Stimulated activated CD4-positive, alpha-beta T cell treated with anti-CD3 and anti-CD28 coated beads, Interleukin-1b, Interleukin-23, amount 100 ng/mL, for 4 hours (primary cell): ENCODE measurements at places on chromosomes 2 and 18.

GRCh38 chr2:127161176-127162136, 54.5 kb upstream of the BIN1 start:
- no peak for DNase-seq

DNA sequence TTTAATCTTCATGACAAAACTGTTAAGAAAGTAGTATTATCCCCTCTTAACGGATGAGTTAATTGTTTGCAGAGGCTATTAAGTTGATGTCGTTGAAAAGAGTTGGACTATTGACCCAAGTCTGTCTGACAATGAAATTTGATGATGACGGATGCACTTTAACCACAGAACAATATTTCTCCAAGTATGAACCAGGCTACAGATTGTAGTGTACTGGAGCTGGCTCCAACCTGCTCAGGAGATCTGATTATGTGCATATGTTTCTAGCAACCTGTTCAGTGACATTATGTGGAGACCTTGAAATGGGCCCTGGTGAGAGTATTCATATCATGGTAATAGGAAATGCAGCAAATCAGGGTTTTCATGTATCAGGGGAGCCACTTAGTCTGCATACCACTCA, 174.1 kb downstream of the CDH7 start:
- no peak for DNase-seq

- DNase-seq, result no peak
Measured at GRCh38 chr2:106843001-106843909, 42.7 kb downstream of the ST6GAL2 start.

DNA sequence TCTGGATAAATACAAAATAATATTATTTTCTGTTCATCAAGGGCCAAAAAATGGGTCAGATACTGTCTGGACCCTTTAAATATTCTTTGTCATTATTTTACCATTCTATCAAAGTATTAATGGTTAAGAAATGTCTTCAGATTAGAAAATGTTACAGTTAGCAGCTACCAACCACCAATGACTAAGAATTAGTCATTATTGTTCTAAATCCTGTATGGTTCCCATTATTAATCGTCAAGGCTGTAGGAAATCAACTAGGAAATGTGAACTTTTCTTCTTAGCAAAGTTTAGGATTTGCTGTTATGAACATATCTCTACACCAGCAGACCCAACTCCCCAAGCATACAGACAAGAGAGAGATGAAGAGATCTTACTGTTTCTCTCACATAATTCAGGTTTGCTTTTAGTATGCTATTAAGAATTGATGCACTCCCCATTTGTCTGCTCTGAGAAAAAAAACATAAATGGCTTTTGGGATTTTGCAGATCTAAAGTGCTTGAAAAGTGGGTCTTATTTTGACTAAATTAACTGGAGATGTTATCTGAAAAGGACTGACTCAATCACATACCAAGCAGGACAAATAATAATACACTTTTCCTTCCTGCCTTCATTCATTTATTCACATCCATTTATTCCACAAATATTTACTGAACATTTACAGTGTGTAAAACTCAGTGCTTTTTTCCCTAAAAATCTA, 147.7 kb downstream of the PPP1R1C start:
- no peak for DNase-seq

DNA sequence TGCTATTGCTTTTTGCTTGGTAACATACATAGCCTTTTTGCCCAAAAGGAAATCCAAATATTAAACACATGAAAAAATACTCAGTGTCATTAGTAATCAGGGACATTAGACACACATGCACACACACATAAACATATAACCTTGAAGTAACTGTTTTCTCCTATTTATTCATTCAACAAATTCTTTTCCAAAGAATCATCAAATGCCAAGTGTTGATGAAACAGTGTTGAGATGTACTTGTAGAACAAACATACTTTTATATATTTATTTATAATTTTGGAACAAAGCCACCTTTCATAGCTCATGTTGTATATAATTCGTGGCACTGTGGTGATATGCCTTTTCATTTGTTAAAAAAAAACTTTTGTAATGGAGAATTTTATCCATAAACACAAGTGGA, 81.0 kb downstream of the APLF start:
- no peak for DNase-seq

DNA sequence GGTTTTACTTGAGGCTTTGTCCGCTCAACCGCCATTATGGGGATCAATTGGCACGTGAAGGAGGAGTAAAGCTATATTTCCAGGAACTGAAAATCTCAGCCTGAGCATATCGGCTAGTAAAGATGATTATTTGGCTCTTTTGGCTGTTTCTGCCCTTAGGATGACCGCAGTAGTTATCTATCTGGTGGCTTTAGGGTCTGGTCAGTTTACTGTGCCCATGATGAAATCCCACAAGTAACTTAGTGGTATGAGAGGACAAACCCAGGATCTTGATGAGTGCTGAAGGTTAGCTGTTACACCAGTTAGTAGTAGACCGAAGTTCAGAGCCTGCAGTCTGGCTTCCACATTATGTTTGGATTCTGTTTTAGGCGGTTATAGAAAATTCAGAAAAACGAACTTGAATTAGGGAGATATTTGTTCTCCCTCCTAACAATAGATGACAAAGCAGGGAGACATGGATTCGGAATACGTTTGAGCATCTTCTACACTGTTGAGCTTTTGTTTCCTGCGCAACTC, 1.2 kb downstream of the MAT2A start:
- no peak for DNase-seq

DNA sequence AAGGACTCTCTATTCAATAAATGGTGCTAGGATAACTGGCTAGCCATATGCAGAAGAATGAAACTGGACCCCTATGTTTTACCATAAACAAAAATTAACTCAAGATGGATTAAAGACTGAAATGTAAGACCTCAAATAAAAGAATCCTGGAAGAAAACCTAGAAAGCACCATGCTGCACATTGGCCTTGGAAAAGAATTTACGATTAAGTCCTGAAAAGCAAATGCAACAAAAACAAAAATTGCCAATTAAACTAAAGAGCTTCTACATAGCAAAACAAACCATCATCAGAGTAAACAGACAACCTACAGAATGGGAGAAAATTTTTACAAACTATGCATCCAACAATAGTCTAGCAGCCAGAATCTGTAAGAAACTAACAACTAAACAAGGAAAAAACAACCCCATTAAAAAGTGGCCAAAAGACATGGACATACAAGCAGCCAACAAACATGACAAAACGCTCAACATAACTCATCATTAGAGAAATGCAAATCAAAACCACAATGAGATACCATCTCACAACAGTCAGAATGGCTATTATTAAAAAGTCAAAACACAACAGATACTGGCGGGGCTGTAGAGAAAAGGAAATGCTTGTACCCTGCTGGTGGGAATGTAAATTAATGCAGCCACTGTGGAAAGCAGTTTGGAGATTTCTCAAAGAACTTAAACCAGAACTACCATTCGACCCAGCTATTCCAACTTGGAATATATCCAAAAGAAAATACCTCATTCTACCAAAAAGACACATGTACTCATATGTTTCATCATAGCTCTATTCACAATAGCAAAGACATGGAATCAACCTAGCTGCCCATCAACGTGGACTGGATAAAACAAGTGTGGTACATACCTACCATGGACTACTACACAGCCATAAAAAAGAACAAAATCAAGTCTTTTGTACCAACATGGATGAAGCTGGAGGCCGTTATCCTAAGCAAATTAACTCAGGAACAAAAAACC, 30.6 kb downstream of the SEPTIN10 start:
- DNase-seq, result no peak

DNA sequence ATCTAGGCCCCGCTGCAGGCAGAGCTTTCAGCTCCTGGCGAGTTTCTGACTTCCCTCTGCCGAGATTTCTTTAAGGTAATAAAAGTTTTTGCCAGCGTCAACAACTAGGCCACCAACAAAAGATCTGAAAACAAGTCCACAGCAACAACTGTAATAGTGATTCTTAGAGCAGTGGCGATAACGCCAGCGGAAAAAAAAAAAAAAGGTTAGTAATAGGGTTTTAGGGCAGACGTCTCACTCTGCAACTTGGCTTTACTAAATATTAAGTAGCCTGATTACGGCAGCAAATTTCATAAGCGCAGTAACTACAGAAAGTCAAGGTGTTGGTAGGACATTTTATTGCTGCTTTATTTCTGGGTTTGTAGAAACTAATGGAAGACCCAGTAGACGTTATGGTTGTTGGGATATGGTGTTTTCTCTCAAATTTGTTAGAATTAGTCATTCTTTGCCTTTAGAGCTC, 481 bp downstream of the SLC30A6 start:
- DNase-seq, result no peak

DNA sequence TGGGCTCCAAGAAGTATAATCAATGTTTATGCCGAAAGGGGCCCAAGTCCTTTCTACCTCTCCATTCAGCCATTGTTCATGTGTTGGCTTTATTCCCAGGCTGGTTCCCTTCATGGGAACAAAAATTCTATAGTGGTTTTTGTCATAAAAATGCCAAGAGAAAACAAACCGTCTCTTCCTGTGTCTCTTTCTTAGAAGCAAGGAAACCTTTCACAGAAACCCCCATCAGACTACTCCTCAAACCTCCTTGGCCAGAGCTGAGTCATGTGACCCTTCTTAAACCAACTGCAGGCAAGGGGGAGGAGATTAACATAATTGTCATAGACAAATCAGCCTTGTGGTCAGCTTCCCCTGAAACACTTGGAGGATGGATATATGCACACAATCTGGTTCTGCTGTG, 75.1 kb upstream of the TANK start:
- no peak for DNase-seq

GRCh38 chr2:37890893-37891495, 34.1 kb upstream of the RMDN2 start:
- peak; percentile 70 for DNase-seq

GRCh38 chr2:6945087-6945813, 28.0 kb downstream of the RNF144A start:
- no peak for DNase-seq

GRCh38 chr2:169980643-169981042, 153.4 kb downstream of the UBR3 start:
- no peak for DNase-seq

DNA sequence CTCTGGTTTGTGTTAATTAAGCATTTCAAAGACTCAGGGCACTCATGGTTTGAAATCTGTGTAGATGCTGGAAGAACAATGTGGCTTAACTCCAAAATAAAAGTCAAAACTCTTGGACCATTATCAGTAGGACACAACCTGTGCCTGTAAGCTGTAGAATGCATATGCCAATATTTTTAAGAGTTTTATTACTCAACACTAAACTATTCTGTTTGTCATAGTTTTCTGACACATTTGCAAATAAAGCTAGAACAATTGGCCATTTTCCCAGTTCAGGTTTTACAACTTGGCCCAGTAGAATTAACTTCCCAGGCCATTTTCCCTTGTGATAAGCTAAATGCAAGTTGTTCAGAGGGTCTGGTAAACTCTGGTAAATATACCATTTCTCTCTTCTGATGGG, 713.1 kb downstream of the CBLN2 start:
- no peak for DNase-seq

DNA sequence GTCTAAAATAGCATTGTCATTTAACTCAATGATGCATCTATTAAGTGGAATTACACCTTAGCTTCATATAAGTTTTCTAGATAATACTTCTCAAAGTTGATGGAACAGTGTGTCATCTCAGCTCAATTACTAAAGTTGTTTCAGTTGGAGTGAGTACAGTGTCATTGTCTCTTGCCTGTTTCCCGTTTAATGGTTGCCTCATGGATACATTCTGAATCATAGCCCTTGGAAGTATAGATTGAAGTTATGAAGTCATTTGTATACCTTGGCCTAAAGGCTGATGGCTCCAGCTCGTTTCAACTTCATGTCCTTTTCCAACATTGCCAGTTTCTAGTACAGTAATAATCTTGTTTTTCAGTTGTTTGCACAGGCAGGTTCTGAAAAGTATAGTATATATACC, 130.5 kb upstream of the NOSTRIN start:
- DNase-seq, result no peak

DNA sequence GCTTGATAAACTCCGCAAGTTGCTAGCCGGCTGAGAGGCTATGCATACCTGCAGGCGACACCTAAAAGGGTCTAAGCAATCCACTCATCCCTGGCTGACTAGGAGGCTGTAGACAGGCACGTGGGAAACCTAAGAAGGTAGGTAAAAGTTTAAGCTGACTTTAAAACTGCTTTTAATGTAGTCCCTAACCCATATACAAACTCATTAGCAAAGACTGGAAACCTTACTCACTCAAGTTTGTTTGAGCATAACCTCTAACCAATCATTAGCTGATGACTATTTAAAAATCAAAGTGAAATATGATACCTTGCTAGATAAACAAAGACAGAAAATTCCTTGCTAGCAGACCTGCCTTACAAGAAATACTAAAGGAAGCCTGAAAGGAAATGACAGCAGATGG, 106.4 kb downstream of the EXOC6B start:
- no peak for DNase-seq

DNA sequence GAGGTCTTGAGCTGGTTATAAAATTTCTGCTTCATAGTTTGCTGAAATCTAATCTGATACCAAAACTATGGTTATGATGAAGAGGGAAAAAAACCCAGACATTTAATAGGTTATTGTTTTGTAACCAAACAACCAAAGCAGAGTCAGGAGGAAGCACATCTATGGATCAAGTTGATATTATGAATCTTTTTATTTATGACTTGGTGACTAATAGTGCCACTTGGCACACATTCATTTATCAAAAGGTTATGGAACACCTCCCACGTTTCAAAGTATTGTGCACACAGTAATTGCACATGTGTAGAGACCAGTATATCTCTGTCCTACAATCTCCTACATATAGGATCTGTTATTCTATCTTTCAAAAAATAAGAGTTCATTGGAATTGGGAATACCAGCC, 93.0 kb downstream of the DPP4 start:
- no peak for DNase-seq

DNA sequence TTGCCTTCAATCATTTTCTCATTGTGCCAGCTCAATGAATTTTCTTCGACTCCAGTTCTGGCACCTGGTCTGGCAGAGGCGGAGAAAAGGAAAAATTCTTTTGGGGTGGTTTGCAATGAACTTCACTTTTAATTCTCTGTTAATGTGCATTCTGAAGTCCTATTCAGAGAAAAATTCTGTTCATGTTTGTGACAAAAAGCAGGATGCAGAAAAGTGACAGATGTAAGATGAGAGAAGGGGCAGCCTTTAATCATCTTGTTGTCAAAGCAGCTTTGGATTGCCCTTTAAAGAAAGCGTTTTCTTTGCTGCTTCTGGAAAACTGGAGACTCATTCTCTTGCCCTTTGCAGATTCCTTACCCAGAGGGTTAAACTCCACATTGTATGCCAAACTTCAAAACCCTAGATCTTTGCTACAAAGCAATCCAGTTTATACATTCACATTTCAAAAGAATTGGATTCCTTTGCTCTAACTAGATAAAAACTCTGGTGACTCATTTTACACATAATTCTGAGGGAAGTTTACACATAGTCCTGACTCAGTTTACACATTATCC, 94.6 kb upstream of the CAVIN2 start:
- no peak for DNase-seq

DNA sequence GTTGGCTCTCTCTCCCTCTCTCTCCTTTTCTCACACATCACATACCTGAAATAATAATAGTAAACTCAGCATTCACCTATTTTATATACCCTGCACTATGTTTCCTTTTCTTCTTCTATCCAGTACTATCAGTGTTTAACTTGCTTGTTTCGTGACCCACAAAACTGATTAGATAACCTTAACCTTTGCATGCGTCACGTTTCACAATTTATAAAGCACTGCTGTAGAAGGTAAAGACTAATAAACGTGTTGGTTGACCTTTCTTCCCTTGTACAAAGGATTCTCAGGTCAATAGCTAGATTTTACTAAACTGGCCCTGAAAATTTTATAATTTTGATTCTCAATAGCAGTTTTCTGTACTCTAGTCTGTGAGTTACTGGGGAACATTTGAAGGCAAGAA, 791.7 kb downstream of the DPP10 start:
- DNase-seq, result no peak
